A549 treated with Mapracorat at 1 μM for 4 hours (cell line): ENCODE measurements at places on chromosomes 1 and 21. TPM values are rescaled to one million over a fixed set of nuclear protein-coding genes. Genes with fewer than 3 reads are reported as not detected.

Gene PLPPR5
- total RNA-seq, result not detected in 5 replicates

Gene PTPN7
- total RNA-seq, result not detected in 5 replicates

Gene SNAPIN
- 57.2 to 64.5 TPM (median 57.6 TPM) in 5 replicates for total RNA-seq

Gene HLX
- total RNA-seq, result 3.2 to 4.2 TPM (median 3.6 TPM) in 5 replicates

Gene SMIM1
- total RNA-seq, result 0.52 to 2.6 TPM (median 1.4 TPM) in 5 replicates

Gene RCSD1
- total RNA-seq, result 0.05 to 0.09 TPM (median 0.07 TPM) in 3 of 5 replicates, not detected in the others

Gene TLCD4
- total RNA-seq, result 5.1 to 12.4 TPM (median 10.1 TPM) in 5 replicates

Gene OR2AK2
- total RNA-seq, result not detected in 5 replicates

Gene SLFNL1
- 0.04 TPM in 1 of 5 replicates, not detected in the others for total RNA-seq

Gene FALEC
- 0.29 TPM in 1 of 5 replicates, not detected in the others for total RNA-seq

Gene LEPROT
- total RNA-seq, result 36.4 to 50.9 TPM (median 42.5 TPM) in 5 replicates

Gene PTPN22
- total RNA-seq, result not detected in 5 replicates

Gene IGSF3
- 14.6 to 19.7 TPM (median 18.2 TPM) in 5 replicates for total RNA-seq

Gene ETV3L
- not detected in 5 replicates for total RNA-seq

Gene RNU1-1
- total RNA-seq, result not detected in 5 replicates

Gene TPTE
- total RNA-seq, result not detected in 5 replicates

Gene SLC16A4
- 25.7 to 37.3 TPM (median 31.4 TPM) in 5 replicates for total RNA-seq

Gene RBM11
- total RNA-seq, result not detected in 5 replicates

Gene MSH4
- not detected in 5 replicates for total RNA-seq

Gene RYR2
- 0.01 to 0.06 TPM (median 0.02 TPM) in 4 of 5 replicates, not detected in the other for total RNA-seq

Gene PRR9
- not detected in 5 replicates for total RNA-seq

Gene TMEM51
- 28.6 to 34.9 TPM (median 31.2 TPM) in 5 replicates for total RNA-seq

Gene PWP2
- 1.5 to 2.7 TPM (median 2.3 TPM) in 5 replicates for total RNA-seq

Gene TRIM63
- 1.3 to 1.8 TPM (median 1.5 TPM) in 5 replicates for total RNA-seq

Gene WNT9A
- total RNA-seq, result 6.8 to 10.2 TPM (median 7.9 TPM) in 5 replicates

Gene POU2F1
- 3.3 to 4.1 TPM (median 3.4 TPM) in 5 replicates for total RNA-seq

Gene BMP8A
- total RNA-seq, result 0.18 to 0.22 TPM in 2 of 5 replicates, not detected in the others

Gene CELA2A
- not detected in 5 replicates for total RNA-seq

Gene F3
- total RNA-seq, result 4.0 to 6.3 TPM (median 5.1 TPM) in 5 replicates

Gene LDLRAD1
- total RNA-seq, result not detected in 5 replicates

Gene IL20
- total RNA-seq, result not detected in 5 replicates

Gene S100A2
- 20.2 to 30.6 TPM (median 26.9 TPM) in 5 replicates for total RNA-seq

Gene AGTRAP
- 78.1 to 105 TPM (median 96.0 TPM) in 5 replicates for total RNA-seq

Gene SPRR3
- total RNA-seq, result not detected in 5 replicates

Gene HJV
- not detected in 5 replicates for total RNA-seq

Gene CRYBG2
- total RNA-seq, result 0.99 to 1.9 TPM (median 1.3 TPM) in 5 replicates

Gene KCNA2
- 0.02 to 0.10 TPM in 2 of 5 replicates, not detected in the others for total RNA-seq

Gene RXFP4
- total RNA-seq, result not detected in 5 replicates

Gene BSND
- not detected in 5 replicates for total RNA-seq

Gene F13B
- not detected in 5 replicates for total RNA-seq

Gene GREM2
- 0.05 to 0.16 TPM (median 0.13 TPM) in 5 replicates for total RNA-seq

Gene CFHR4
- total RNA-seq, result not detected in 5 replicates

Gene GJC2
- total RNA-seq, result 0.09 to 0.58 TPM (median 0.41 TPM) in 5 replicates

Gene HSD3B1
- total RNA-seq, result 0.27 TPM in 1 of 5 replicates, not detected in the others

Gene NTPCR
- 74.9 to 89.7 TPM (median 86.3 TPM) in 5 replicates for total RNA-seq

Gene OR2L2
- total RNA-seq, result not detected in 5 replicates

Gene GNG12
- 56.6 to 70.6 TPM (median 67.8 TPM) in 5 replicates for total RNA-seq

Gene SPATA21
- total RNA-seq, result 0.07 to 0.22 TPM in 2 of 5 replicates, not detected in the others

Gene CYP4Z1
- total RNA-seq, result not detected in 5 replicates

Gene ACKR1
- total RNA-seq, result not detected in 5 replicates

Gene MYBPH
- 0.09 TPM in 1 of 5 replicates, not detected in the others for total RNA-seq

Gene RORC
- 0.04 to 0.05 TPM in 2 of 5 replicates, not detected in the others for total RNA-seq

Gene CD1B
- total RNA-seq, result not detected in 5 replicates
